ENCODE measurements at places on chromosomes 11 and 22.

DNA sequence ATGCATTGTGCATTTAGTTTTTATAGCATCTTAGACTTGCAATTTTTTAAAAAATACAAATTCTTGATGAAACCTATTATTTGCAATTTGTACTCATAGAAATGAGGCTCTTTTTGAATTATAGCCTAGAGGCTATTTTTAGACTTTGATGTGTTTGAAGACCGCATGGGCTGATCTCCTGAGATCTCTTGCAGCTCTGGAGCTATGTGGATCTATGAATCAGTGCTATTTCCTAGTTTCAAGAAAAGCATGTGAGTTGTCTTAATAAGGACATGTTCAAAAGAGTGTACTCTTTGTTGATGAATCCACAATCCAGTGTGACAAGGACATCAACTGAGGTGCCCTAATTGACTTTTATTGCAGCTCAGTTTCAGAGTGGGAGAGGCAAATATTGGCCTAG is 620.5 kb downstream of the ETS1 start:
- no peak for DNase-seq

- no peak for DNase-seq
Observed at GRCh38 chr22:31496735-31497146, 405 bp downstream of the SFI1 start.

GRCh38 chr11:45444796-45445195 is 158.7 kb upstream of the SYT13 start:
- no peak for DNase-seq

DNA sequence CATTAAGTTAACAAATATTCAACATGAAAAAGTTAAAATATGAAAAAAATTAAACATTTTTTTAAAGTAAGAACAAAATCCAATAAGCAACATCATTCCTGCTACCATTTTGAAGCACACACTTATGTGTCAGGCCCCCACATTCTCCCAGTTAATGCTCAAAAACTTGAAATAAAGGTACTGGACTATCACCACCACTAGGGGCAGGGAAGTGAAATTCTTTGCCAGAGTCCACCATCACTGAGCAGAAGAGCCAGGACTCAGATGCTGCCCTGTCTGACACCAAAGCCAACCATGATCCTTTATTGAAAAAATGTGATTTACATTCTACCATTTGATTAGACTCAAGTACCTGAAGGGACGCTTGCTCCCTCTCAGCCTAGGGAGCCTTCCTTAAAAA is 39.1 kb downstream of the PITPNB start:
- no peak for DNase-seq

GRCh38 chr22:26606611-26607010 is 11.2 kb downstream of the CRYBB1 start:
- no peak for DNase-seq

DNA sequence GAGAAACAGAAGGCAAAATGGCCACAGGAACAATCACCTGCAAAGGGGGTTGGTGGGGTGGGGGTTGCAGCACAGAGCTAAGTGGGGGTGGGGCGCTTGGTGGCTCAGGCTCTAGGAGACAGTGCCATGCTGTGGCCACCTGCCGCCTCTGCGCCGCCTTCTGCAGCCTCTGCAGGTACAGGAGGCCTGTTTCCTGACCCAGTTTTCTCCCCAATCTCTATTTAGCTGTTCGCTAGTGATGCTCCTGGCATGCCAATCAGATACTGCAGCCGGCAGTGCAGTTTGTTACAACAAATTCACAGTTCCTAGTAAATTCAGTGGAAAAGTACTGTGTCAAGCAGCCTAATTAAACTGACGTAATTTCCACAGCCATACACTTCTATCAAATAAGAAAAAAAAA is 106.4 kb downstream of the SERGEF start:
- DNase-seq: no peak

GRCh38 chr11:1129611-1130160 is 28.1 kb upstream of the MUC5AC start:
- DNase-seq: no peak

GRCh38 chr11:10528121-10528520 is 12.9 kb downstream of the RNF141 start:
- DNase-seq: no peak

GRCh38 chr11:24511511-24511910 is 14.7 kb downstream of the LUZP2 start:
- DNase-seq: no peak

GRCh38 chr22:48156603-48157355 is 1394.3 kb downstream of the TBC1D22A start:
- no peak for DNase-seq

DNA sequence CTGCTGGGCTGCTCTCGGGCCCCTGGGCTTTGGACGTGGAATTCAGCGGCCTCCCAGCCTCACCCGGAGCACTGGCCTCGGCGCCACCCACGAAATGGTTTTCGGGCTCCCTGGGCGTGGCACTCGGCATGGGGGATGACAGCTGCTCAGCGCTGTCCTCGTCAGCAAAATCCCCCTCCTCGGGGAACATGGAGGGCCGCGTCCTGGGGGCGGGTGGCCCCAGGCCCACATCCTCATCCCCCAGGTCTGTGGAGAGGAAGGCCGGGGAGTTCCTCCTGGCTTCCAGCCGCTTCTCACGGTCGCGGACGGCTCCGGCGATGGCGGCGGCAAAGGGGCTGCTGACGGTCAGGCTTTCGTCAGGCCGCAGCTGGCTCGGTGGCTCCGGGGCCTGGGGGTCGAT is 88.4 kb downstream of the CTTN start:
- no peak for DNase-seq

DNA sequence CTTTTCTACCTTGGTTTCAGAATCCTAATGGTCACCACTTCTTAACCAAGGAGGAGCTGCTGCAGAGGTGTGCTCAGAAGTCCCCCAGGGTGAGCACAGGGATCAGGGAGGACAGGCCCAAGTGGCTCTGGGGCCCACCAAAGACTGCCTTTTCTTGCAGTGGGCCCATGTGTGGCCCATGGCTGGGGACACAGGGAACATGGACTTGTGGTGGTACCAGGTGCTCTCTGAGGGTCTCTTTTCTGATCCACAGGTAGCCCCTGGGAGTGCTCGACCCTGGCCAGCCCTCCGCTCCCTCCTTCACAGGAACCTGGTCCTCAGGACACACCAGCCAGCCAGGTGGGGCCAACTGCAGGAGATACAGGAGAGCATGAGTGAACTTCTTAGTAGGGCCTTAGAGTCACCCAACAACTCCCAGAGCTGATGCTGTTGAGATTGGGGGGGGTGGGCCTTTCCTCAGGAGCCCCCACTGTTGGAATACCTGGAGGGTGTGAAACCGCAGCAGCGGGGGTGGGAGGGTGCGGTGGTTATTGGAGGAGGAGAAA is 2.0 kb downstream of the MUS81 start:
- no peak for DNase-seq

- no peak for DNase-seq
Observed at GRCh38 chr22:27327981-27328721, 473.4 kb downstream of the MN1 start.

- DNase-seq: peak; percentile 51
Observed at GRCh38 chr11:57459164-57460021, 935 bp upstream of the RTN4RL2 start.

DNA sequence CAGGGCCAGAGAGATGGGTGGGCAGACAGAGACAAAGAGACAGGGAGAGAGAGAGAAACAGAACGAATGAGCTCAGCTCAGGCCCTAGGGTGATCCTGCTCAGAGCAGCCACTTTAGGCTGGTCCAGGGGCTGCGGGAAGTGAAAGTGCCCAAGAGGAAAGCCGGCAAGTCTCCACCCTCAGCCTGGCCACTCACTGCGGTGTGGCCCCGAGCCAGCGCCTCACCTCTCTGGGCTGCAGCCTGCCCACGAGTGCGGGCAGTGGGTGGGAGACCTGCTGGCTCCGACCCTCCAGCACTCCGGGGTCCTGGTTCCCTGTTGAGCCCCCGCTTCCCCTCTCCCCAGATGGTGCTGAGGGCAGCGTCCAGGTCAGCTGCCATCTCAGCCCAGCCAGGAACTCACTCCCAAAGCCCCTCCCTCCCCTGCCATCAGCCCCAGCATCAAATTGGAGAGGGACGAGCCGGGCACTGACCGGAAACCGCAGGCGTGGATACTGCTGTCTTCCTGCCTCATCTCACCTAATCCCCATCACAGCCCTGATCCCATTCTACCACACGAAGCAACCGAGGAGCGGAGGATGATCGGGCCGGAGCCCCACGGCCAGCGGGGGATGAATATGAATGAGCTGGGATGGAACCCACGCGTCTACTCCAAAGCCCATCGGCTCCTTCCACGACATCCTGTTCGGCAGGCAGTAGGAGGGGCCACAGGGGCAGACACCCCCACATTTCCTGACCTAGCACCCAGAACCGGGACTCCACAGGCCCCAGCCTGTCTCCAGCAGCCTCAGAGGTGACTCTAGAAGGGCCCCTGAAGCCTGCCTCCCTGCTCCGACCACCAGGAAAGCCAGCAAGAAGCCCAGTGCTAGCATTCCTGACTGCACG is 16.9 kb downstream of the ELFN2 start:
- no peak for DNase-seq

DNA sequence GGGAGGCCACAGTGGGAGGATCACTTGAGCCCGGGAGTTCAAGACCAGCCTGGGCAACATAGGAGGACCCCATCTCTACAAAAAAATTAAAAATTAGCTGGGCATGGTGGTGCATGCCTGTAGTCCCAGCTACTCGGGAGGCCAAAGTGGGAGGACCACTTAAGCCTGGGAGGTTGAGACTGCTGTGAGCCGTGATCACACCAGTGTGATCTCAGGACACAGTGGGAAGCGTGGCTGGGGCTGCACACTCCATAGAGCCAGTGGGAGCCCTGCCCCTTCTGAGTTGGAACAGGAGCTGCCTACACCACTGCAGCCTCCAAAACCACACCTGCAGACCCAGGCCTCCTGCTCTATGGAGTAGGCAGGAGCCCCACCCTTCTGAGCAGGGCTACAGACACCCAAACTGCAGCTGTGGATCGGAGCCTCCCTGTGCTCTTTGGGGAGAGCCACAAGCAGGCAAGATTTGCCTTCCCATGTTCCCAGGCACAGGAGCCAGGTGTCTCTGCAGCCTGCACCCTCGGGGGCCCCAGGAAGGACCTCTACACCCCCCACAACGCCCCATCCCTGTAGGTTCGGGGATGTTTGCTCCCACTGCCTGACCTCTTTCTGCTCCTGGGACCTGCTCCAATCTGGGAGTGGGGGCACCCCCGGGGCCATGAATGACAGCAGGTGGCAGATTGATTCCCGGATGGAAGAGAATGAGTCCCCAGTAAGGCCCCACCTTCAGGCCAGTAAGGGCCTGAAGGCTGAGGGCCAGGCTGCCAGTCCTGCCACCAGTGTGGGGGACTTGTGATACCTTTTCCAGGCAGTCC is 245.4 kb downstream of the BUD13 start:
- no peak for DNase-seq

GRCh38 chr11:119107538-119108145 is 498 bp downstream of the C2CD2L start:
- peak; percentile 51 for DNase-seq

- DNase-seq: no peak
Observed at GRCh38 chr11:123304828-123305466, 109.9 kb upstream of the CLMP start.
